GOT3 (cell line): ENCODE measurements at places on chromosomes 4 and X.

GRCh38 chrX:13966071-13966792 is 63.5 kb downstream of the GEMIN8 start:
- no peak for DNase-seq

GRCh38 chr4:142801966-142802365 is 44.1 kb downstream of the INPP4B start:
- DNase-seq: no peak

DNA sequence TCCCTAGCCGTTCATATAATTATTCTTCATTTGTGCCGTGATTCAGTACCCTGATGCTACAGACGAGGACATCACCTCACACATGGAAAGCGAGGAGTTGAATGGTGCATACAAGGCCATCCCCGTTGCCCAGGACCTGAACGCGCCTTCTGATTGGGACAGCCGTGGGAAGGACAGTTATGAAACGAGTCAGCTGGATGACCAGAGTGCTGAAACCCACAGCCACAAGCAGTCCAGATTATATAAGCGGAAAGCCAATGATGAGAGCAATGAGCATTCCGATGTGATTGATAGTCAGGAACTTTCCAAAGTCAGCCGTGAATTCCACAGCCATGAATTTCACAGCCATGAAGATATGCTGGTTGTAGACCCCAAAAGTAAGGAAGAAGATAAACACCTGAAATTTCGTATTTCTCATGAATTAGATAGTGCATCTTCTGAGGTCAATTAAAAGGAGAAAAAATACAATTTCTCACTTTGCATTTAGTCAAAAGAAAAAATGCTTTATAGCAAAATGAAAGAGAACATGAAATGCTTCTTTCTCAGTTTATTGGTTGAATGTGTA is 7.0 kb downstream of the SPP1 start:
- DNase-seq: no peak

DNA sequence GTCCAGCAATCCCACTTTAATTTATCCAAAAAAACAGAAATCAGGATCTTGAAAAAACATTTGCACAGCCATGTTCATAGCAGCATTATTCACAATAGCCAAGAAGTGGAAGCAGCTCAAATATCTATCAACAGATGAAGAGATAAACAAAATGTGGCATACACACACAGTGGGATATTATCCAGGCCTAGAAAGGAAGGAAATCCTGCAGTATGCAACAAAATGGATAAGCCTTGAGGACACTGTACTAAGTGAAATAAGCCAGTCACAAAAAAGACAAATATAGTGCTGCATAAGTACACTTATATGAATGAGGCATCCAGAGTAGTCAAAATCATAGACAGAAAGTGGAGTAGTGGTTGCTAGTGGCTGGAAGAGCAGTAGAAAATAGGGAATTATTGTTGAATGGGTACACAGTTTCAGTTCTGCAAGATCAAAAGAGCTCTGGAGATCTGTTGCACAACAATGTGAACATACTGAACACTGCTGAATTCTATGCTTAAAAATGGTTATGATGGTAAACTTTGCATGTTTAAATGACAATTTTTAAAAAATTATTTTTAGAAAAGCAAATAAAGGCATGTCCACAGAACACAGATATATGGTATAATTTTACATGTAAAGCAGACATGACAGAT is 25.6 kb downstream of the CHM start:
- DNase-seq: no peak

DNA sequence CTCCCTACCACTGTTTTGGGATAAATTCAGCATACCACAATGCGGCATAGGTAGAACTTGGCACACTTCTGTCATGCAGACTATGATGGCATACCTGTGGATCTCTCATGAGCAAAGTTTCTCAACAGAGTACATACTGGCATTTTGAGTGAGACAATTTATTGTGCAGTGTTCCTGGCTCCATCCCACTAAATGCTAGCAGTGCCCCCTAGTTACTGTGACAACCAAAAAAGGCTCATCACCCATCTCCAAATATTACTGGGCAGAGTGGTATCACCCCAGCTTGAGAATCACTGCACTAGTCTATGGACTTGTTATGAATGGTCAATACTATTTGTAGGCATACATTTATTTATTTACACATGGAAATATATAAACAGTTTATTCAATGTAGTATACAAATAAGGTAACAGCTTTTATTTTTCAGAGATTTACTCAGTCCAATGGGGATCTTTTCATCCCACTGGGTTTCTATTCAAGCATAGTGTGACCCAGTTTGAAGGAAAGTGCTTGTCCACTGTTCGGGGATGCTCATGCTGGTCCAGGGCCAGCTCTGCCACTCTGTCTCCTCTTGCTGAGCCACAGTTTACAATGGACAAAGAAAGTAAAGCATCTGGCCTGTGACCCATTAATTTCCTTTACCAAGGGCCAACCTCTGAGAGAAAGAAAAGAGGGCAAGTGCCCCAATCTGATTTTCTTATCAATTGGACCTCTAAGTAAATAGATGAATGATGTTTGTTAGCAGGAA is 81.0 kb upstream of the IL2 start:
- DNase-seq: no peak

DNA sequence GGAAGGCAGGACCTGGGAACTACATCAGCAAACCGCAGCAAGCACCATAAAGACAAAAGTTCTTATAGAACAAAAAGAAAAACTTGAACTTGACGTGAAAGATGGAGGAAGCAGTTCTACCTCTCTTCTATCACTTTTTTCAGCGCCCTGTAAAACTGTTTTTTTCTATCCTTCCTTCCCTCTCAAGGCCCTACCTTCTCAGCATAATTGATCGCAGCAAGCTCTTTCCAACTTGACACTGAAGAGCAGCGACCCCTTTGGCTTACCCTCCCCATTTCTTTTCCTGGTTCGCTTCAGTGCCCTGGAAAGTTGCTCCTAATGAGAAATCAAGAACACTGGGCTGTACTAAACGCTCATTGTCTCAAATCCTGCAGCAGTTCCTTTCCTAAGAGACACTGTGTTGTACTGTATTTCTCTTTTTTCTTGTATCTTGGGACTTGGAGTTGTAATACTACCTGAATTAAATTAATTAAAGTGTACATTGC is 150.6 kb upstream of the SLC4A4 start:
- DNase-seq: no peak

- no peak for DNase-seq
These were observed 284.2 kb downstream of the RCHY1 start for GRCh38 chr4:75229806-75230570.
